ENCODE measurements at places on chromosomes 13 and 19.

DNA sequence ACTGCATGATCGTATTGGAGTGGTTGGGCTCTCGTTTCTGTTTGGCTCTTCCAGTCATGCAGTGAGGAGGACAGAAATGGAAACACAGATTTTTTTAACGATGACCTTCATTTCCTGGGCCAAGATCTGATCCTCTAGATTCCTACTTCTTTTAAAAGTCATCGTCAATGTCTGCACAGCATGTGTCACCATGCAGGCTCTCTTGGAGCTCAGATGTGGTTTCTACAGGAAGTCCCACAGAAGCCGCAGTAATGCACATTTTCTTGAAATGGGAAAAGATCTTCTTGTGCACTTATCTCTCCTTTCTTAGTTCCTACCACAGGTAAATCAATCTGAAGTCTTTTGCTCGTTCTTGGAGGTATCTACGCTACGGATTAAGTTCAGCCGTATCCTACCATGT, 626.9 kb downstream of the EFNB2 start:
- DNase-seq, result no peak

GRCh38 chr13:39538816-39539790, 63.9 kb downstream of the LHFPL6 start:
- DNase-seq, result no peak

DNA sequence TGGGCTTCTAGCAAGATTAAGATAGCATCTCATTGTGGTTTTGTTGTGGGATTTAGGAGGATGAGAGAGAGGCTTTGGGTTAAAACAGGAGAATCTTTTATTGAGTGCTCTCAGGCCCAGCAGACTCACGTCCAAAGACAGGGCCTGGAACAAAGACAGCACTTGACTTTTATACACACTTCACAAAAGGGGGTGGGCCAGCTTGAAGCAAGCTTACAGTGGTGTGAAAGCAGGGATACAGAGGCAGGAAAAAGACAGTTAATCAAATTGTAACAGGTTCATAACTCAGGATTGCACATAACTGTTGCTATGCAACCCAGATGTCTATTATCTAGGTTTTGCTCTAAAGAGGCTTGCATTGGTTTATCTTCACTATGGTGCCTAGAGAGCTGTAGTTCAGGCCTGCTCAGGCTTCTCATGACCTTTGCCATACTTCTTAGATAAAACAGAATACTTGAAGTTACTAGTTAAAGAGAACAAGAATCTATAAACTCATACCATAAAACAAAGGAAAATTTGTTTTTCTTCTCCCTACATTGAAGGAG, 42.2 kb upstream of the CEACAM21 start:
- DNase-seq, result no peak

DNA sequence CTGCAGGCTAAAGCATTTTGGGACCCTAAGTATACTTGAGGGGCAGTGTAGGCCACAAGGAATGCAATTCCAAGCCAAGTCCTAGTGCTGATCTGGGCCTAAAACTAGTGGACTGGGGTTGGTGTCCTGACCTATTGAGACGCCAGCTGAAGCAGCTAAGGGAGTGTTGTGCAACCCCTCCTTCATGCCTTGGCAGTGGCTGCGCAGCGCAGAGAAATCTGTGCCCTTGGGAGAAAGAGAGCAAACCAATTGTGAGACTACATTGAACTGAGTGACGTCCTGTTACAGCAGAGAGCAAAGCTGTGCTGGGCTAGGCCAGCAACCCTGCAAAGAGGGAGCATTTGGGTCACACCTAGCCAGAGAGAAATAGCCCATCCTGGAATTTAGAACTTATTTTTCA, 2715.0 kb upstream of the PCDH20 start:
- no peak for DNase-seq

DNA sequence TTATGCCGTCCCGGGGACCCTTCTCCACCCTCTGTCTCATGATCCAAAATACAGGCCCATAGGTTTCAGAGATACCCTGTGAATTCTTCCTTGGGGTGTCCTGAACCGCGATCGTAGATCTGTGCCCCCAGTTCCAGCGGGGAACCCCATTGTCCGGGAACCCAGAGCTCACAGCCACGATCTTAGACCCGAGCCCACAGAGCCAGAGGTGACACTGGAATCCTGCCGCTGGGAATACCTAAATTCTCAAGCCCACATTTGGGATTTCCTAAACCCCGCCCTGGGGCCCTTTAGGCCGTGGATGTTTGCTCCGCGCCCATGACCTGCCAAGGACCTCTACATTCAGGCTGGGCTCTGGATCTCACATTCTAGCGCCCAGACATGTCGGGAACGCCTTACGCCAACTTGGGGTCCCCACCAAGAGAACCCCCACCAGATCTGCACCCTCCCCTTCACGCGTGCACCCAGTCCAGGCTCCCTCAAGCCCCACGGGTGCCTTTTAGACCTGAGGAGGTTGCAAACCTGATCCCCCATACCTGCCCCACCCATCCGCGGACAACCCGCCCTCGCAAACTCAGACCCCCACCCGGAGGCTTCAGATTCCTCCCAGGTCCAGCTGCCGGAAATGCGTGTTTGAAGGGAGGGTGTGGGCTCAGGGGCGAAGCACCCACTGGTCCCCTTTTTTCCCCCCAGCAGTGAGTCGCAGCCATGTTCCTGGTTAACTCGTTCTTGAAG, 605 bp downstream of the CAPNS1 start:
- DNase-seq, result no peak

- DNase-seq, result no peak
Measured at GRCh38 chr13:73367886-73368285, 309.1 kb downstream of the KLF5 start.

Measured in T-helper 9 cell (primary cell).